ENCODE measurements at places on chromosomes 2 and 18. TPM values are rescaled to one million over a fixed set of nuclear protein-coding genes. Genes with fewer than 3 reads are reported as not detected.
A peak's percentile ranks its signal among the peaks of the same experiment; 100 is the strongest.

- H3K4me1 ChIP-seq: no peaks in the 10 kb centered on the region
- H3K4me3 ChIP-seq: no peak overlapping the region
- no peaks in the 10 kb centered on the region for H3K36me3 ChIP-seq
- no peak overlapping the region for H3K27ac ChIP-seq
These were observed 120.9 kb upstream of the DCC start for GRCh38 chr18:52219102-52219501.

- DNase-seq: no peak
- H3K27ac ChIP-seq: no peak overlapping the region
- H3K36me3 ChIP-seq: no peaks in the 10 kb centered on the region
- H3K4me3 ChIP-seq: no peak overlapping the region
- H3K4me1 ChIP-seq: no peaks in the 10 kb centered on the region
These were observed 92.5 kb downstream of the PTPN4 start for GRCh38 chr2:119852214-119852613.

CCT4 gene
- total RNA-seq: 89.6 TPM

BBS5 gene
- total RNA-seq: 14.7 TPM

DNA sequence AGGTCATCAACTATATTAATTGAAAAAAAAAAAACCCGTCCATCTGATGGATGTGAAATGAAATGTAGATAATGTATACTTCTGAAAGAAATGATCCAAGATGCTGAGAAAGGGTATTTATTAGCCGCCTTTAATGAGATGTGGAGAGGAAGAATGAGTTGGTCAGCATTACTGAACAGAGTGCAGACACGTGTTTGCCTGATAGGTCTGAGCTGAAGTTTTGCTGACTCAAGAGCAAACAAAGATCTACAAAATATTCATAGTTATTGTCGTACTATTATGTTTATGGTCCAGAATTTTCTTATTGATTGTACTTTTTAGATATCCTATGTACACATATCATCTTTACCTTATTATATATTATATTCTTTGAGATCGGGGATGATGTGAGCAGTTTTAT, 235.3 kb downstream of the RDH14 start:
- H3K27me3 ChIP-seq: no peaks in the 10 kb centered on the region
- no peak overlapping the region for H3K4me3 ChIP-seq
- no peaks in the 10 kb centered on the region for H3K4me1 ChIP-seq
- H3K27ac ChIP-seq: no peak overlapping the region
- DNase-seq: no peak

- H3K36me3 ChIP-seq: no peaks in the 10 kb centered on the region
- H3K27me3 ChIP-seq: no peaks in the 10 kb centered on the region
- no peak for DNase-seq
- no peak overlapping the region for H3K4me3 ChIP-seq
- H3K27ac ChIP-seq: no peak overlapping the region
These were observed 226.4 kb upstream of the SALL3 start for GRCh38 chr18:78753240-78753639.

DNA sequence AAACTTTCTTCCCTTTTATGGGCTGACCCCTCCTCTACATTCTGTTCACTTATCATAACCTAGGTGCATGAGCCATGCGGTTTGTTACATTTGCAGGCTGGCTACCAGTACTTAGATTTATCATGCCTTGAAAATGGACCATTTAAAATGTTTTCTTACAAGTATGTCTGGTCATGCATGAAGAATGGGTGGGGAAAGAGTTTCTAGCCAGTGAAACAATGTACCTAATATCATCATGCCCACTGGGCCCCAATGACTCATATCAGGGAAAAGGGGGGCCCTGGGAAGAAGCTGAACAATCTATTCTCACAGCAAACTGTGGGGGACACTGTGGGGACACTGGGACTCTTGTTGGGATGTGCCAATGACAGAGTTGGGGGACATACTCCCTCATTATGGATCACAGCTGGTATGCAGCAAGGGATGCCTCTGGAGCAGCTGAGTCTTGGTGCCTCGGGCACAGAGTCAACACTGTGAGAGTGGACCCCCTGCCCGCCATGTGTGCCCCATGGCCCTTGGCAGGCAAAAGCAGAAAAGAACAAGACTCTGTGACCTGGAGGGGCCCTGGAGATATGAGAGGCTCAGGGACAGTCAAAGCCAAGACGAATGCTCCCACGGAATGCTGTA, 156.3 kb downstream of the ZNF516 start:
- no peak for DNase-seq
- H3K4me1 ChIP-seq: no peaks in the 10 kb centered on the region
- no peaks in the 10 kb centered on the region for H3K27me3 ChIP-seq
- H3K27ac ChIP-seq: no peak overlapping the region
- H3K36me3 ChIP-seq: no peaks in the 10 kb centered on the region

GRCh38 chr2:1945819-1946218, 201.5 kb upstream of the PXDN start:
- DNase-seq: no peak
- H3K36me3 ChIP-seq: no peaks in the 10 kb centered on the region
- no peaks in the 10 kb centered on the region for H3K4me1 ChIP-seq
- H3K27me3 ChIP-seq: no peaks in the 10 kb centered on the region
- H3K27ac ChIP-seq: no peak overlapping the region

DNA sequence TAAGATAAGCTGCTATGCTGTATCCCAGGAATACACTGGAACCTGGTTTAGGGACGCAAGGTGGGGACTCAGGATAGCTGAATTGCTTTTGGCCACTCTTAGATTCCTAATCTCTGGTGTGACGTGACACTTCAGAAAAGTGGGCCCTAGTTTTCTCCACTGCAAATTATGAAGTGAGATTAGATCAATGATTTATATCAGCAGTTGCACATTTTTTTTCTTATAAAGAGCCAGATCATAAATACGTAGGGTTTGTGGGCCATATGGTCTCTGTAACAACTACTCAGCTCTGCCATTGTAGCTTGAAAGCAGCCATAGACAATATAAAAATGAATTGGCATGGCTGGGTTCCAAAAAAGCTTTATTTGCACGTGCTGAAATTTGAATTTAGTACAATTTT, 85.4 kb upstream of the CPO start:
- DNase-seq: no peak
- no peak overlapping the region for H3K4me3 ChIP-seq
- no peak overlapping the region for H3K27ac ChIP-seq
- H3K36me3 ChIP-seq: no peaks in the 10 kb centered on the region

GRCh38 chr2:220178991-220179695, 551.7 kb downstream of the SLC4A3 start:
- H3K36me3 ChIP-seq: no peaks in the 10 kb centered on the region
- no peaks in the 10 kb centered on the region for H3K4me1 ChIP-seq
- H3K27ac ChIP-seq: no peak overlapping the region
- no peak for DNase-seq

- peak; percentile 21 for DNase-seq
- peaks cover 8% of the 10 kb centered on the region for H3K4me1 ChIP-seq
- H3K36me3 ChIP-seq: no peaks in the 10 kb centered on the region
- H3K27ac ChIP-seq: no peak overlapping the region
These were observed 30.6 kb upstream of the PPP3R1 start for GRCh38 chr2:68282811-68283418.

- H3K36me3 ChIP-seq: no peaks in the 10 kb centered on the region
- no peak overlapping the region for H3K4me3 ChIP-seq
- H3K27ac ChIP-seq: no peak overlapping the region
- H3K27me3 ChIP-seq: no peaks in the 10 kb centered on the region
- H3K4me1 ChIP-seq: no peaks in the 10 kb centered on the region
These were observed 57.9 kb downstream of the GCA start for GRCh38 chr2:162401871-162402270.

C1QL2 gene
- total RNA-seq: 1.4 TPM

KCMF1 gene
- total RNA-seq: 20.5 TPM

DNA sequence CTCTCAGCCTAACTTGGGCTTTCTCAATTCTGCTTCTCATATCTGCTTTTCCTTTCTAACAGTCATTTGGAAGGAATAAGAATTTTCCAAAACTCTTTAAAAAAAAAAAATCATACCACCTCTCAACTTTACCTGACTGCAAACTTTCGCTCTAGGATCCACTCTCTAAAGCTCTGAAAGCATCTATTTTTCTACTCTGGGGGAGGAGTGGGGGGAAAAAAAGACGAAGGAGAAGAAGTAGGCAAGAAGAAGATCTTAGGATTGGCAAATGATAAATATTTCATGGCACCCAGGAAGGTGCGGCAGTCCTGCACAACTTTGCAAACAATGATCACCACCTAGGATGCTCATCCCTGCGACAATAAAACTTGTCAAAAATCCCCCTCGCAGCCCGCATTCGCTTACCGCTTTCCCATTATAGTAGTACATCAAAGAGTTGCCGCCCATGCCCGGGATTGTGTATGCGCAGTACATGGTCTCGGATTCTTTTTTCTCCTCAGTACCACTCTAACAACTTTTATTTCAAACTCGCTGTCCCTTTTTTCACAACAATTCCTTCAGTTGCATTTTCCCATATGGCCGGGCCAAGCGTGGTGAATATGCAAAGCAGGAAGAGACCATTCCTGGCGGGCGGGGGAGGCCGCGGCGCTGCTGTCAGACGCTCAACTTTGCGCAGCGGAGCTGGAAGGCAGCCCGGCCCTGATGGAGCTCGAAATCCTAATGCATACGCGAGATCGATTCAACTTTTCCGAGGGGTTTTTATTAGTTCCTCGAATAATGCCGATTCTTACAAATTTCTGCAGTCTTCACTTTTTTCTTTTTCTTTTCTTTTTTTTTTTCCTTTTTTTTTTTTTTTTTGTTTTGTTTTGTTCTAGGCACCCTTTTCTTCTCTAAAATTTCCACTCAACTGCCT, 266.5 kb downstream of the TCF4 start:
- no peaks in the 10 kb centered on the region for H3K27me3 ChIP-seq
- H3K27ac ChIP-seq: peak overlapping the region; percentile 76
- no peaks in the 10 kb centered on the region for H3K4me1 ChIP-seq
- peak; percentile 84 for DNase-seq
- peak overlapping the region; percentile 41 for H3K4me3 ChIP-seq
- H3K36me3 ChIP-seq: no peaks in the 10 kb centered on the region

SPP2 gene
- total RNA-seq: not detected

- H3K4me3 ChIP-seq: no peak overlapping the region
- no peak overlapping the region for H3K27ac ChIP-seq
- H3K4me1 ChIP-seq: no peaks in the 10 kb centered on the region
- DNase-seq: no peak
- H3K36me3 ChIP-seq: no peaks in the 10 kb centered on the region
These were observed 423.3 kb downstream of the LRP1B start for GRCh38 chr2:141707486-141707885.

DNA sequence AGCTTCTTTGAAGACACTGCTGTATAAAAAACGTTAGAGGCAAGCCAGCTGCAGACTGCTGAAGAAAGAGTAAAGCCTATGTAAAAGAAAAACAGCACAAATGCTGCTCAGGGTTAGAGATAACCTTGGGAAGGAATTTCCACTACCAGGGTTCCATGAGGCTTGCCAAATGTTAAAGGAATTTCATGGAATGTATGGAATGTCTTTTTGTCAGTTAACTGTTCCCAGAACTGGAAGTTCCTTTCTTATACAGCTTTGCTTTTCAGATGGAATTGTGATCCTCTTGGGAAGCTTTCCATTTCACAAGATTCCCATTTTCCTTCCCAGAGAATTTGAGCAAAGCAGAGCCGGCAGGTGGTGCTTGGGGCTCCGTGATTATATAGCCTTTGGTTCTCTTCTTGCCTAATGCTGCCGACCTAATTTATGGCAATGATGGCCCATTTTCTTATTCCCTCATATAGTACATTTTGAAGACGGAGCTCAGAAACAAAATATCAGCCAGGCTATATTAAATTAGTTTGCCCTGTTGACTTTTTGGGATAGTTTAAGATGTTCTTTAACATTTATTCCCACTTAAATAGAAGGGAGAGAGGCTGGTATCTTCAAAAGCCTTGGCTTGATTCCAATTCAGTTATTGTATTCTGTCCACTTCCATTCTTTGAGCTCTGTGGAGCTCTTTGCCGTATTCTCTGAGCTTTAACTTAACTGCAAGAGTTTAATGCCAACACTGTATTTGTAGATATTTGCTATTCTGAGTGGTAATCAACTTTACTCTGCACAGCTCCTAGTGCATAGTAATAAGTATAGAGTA, 162.3 kb downstream of the PHLPP1 start:
- no peak for DNase-seq
- no peaks in the 10 kb centered on the region for H3K27me3 ChIP-seq
- no peaks in the 10 kb centered on the region for H3K36me3 ChIP-seq
- no peak overlapping the region for H3K27ac ChIP-seq

CDCA7 gene
- 13.7 TPM for total RNA-seq

GRCh38 chr2:127646487-127647241, 711 bp downstream of the GPR17 start:
- H3K27me3 ChIP-seq: no peaks in the 10 kb centered on the region
- H3K27ac ChIP-seq: no peak overlapping the region
- H3K36me3 ChIP-seq: no peaks in the 10 kb centered on the region
- no peak overlapping the region for H3K4me3 ChIP-seq
- H3K4me1 ChIP-seq: peaks cover 2% of the 10 kb centered on the region

ANKRD30B gene
- 2.5 TPM for total RNA-seq

DNA sequence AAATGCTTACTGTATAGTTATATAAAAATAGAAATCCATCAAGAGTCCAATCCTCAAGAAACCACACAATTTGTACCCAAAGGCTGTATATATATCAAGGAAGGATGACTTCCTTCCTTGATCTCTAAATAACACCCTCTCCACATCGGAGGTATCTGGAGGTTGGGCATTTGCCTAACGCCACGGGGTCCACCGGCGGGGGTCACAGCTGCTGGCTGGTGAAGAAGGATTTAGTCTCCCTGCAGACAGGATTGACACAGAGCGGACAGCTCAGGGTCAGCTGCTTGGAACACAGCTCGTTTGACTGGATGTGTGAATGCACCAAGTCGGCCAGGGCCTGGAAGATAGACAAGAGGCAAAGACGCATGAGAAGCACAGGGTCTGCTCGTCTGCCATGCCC, 36.0 kb downstream of the FECH start:
- no peak for DNase-seq
- peaks cover 3% of the 10 kb centered on the region for H3K36me3 ChIP-seq
- H3K27me3 ChIP-seq: no peaks in the 10 kb centered on the region
- no peak overlapping the region for H3K4me3 ChIP-seq
- H3K27ac ChIP-seq: no peak overlapping the region

- no peaks in the 10 kb centered on the region for H3K36me3 ChIP-seq
- H3K27ac ChIP-seq: no peak overlapping the region
- DNase-seq: no peak
- H3K4me3 ChIP-seq: peak overlapping the region; percentile 50
These were observed 1.8 kb downstream of the AGAP1 start for GRCh38 chr2:235495373-235496238.

NEU4 gene
- total RNA-seq: 0.62 TPM

GRCh38 chr18:13139885-13140450, 78.6 kb upstream of the LDLRAD4 start:
- DNase-seq: no peak
- H3K27me3 ChIP-seq: no peaks in the 10 kb centered on the region
- H3K36me3 ChIP-seq: no peaks in the 10 kb centered on the region
- H3K27ac ChIP-seq: no peak overlapping the region

- H3K4me1 ChIP-seq: no peaks in the 10 kb centered on the region
- H3K27ac ChIP-seq: no peak overlapping the region
- DNase-seq: no peak
- H3K36me3 ChIP-seq: no peaks in the 10 kb centered on the region
These were observed 61.8 kb upstream of the CERS6 start for GRCh38 chr2:168394262-168394661.

- no peaks in the 10 kb centered on the region for H3K36me3 ChIP-seq
- H3K4me1 ChIP-seq: peaks cover 10% of the 10 kb centered on the region
- no peaks in the 10 kb centered on the region for H3K27me3 ChIP-seq
These were observed 1.0 kb upstream of the PUM2 start for GRCh38 chr2:20351555-20352229.

ELOA2 gene
- 0.28 TPM for total RNA-seq

- no peaks in the 10 kb centered on the region for H3K36me3 ChIP-seq
- no peaks in the 10 kb centered on the region for H3K4me1 ChIP-seq
- no peaks in the 10 kb centered on the region for H3K27me3 ChIP-seq
- H3K27ac ChIP-seq: no peak overlapping the region
- DNase-seq: no peak
These were observed 52.7 kb upstream of the PROKR1 start for GRCh38 chr2:68590702-68591101.

Measured in prostate gland (tissue), 2 donors.